ENCODE measurements at places on chromosomes 11 and 22.
A peak's percentile ranks its signal among the peaks of the same experiment; 100 is the strongest.

DNA sequence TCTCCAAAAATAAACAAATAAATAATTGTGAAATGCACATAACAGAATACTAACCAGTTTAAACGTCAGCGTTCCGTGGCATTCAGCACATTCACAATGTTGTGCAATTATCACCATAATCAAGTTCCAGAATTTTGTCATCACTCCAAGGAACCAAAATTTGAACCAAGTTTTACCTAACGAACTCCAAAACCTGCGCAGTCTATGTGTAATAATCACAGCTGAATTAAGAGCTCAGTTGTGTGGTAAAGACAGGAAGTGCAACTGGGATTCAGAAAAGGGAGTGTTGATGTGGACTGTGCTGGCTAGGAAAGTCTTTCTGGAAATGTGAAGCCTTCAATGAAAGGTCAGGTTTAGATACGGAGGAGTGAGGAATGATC lies 5.4 kb upstream of the MCAM start:
- peak overlapping the region; percentile 79 for H3K27ac ChIP-seq
- H3K27me3 ChIP-seq = peaks cover 48% of the 10 kb centered on the region
- peaks cover 41% of the 10 kb centered on the region for H3K4me1 ChIP-seq
- no peaks in the 10 kb centered on the region for H3K36me3 ChIP-seq
- DNase-seq = no peak

DNA sequence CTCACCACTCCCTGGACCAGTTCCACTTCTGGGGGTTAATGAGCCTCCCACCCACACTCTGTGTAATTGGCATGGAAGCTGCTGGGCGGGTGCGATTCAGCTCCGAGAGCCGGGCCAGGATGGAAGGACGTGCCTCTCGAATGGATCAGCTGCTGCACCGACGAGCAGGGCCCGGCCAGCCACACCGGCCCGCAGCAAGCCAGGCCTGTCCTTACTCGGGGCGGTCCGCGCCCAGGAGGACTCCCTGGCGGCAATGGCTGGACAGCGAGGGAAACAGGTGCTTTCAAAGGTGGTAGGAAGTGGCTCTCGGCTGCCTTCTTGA lies 4.3 kb upstream of the SHISAL1 start:
- DNase-seq = no peak
- no peaks in the 10 kb centered on the region for H3K27me3 ChIP-seq

- no peaks in the 10 kb centered on the region for H3K36me3 ChIP-seq
- H3K4me3 ChIP-seq = no peak overlapping the region
- no peak for DNase-seq
- H3K27me3 ChIP-seq = no peaks in the 10 kb centered on the region
- H3K4me1 ChIP-seq = no peaks in the 10 kb centered on the region
Measured at GRCh38 chr11:134479206-134480135, 67.4 kb upstream of the B3GAT1 start.

DNA sequence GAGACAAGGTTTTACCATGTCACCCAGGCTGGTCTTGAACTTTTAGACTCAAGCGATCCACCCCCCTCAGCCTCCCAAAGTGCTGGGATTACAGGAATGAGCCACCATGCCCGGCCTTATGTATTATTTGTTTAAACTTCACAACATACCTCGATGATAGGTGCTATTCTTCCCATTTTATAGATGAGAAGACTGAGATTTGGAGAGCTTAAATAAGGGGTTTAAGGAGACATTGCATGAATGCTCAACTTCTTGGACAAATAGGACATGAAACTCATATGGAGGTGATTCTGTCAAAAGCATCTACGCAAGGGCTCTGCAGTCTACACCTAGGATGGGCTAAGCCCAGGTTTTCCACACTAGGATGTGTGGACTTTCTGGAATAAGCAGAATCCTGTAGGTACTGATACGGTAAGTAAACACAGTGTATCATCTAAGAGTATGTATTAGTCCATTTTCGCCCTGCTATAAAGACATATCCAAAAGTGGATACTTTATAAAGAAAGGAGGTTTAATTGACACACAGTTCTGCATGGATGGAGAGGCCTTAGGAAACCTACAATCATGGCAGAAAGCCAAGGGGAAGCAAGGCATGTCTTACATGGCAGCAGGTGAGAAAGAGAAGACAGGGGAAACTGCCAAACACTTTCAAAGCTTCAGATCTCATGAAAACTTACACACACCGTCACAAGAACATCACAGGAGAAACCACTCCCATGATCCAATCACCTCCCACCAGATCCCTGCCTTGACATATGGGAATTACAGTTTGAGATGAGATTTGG lies 62.8 kb upstream of the CAPRIN1 start:
- no peaks in the 10 kb centered on the region for H3K27me3 ChIP-seq
- no peak overlapping the region for H3K4me3 ChIP-seq
- H3K27ac ChIP-seq = no peak overlapping the region
- H3K36me3 ChIP-seq = no peaks in the 10 kb centered on the region
- H3K4me1 ChIP-seq = no peaks in the 10 kb centered on the region

DNA sequence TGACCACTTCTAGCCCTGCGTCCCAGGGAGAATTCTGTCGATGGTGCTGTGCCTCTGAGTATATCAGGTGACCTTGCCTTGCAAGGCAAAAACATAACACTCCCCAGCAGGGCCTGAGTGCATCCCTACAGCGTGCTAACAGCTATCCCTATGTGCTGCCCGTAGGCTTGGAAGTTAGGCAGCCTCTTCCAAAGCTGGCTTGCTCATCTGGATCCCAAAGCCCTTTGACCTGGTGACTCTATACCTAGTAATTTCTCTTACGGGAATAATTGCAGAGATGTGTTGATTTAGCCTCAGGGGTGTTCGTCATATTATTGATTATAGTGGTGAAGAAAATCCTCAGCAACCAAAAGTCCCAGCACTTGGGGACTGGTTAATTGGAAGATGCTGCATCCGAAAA lies 32.6 kb upstream of the CRYBB3 start:
- H3K4me3 ChIP-seq = no peak overlapping the region
- peaks cover 9% of the 10 kb centered on the region for H3K36me3 ChIP-seq

- H3K27ac ChIP-seq = no peak overlapping the region
- H3K27me3 ChIP-seq = no peaks in the 10 kb centered on the region
- no peaks in the 10 kb centered on the region for H3K36me3 ChIP-seq
- DNase-seq = peak; percentile 31
- no peaks in the 10 kb centered on the region for H3K4me1 ChIP-seq
- H3K4me3 ChIP-seq = no peak overlapping the region
Measured at GRCh38 chr11:19829109-19829837, 116.6 kb downstream of the NAV2 start.

DNA sequence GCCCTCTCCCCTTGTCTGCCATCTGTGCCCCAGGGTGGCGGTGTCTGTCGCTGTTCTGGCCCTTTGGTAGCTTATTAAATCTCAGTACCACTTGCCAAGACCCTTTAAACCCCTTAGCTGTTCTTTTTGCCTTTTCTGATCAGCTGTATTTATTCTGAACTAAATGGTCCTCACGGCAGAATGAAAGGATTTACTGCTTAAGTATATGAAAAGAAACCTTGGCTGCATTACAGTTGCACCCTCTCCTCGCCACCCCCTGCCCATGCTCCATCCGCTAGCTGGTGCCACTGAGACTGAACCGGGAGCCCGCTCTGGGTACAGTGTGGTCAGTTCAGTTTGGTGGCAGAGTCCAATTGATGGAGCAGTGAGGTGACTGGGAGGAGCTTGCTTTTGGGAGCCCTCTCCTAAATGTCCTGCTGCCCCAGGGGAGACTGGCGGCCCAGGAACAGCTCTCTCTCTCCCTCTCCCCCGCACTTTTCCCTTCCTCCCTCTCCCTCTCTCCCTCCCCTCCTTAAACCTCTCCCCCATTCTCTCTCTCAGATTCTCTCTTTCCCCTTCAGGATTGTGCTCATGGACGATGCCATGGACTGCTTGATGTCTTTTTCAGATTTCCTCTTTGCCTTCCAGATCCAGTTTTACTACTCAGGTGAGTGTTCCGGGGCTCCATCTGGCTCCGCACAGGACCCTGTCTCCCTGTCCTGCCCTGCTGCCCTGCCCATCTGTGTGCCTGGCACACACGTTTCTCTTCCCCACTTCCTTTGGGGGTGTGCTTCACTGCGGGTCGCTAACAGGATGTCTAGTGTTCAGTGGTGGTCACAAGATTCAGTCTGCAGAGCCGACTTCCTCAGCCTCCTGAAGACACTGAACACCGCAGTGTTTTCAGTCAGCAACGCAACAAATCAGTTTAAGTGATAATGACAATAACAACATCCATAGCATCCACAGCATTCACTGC lies 21.8 kb downstream of the ARFGAP2 start:
- no peak overlapping the region for H3K27ac ChIP-seq
- H3K4me1 ChIP-seq = no peaks in the 10 kb centered on the region
- H3K36me3 ChIP-seq = peaks cover 3% of the 10 kb centered on the region
- no peak overlapping the region for H3K4me3 ChIP-seq
- H3K27me3 ChIP-seq = no peaks in the 10 kb centered on the region
- DNase-seq = no peak

DNA sequence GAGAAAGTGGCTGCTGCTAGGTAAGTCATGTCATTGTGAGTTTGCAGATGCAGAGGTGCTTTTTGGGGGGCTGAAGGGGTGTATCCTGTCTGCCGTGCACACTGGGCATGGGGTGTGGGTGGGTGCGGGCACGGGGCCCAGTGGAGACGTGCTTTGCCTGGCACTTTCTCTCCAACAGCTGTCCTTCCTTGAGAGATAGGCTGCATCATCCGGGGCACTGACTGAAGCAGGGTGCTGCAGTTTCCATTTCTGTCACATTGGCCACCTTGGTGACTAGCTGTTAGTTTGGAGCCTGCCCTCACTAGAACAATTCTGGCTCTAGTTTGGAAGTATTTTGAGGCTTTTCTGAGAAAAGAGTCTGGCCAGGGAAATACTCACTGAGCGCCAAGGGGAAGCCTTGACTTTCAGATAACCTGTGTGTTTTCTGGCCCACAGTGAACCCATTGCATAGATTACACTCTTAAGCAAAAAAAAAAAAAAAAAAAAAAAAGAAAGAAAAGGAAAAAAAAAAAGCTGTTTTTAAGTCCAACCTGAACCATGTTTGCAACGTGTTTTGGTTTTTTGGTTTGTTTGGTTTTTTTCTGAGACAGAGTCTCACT lies 219.2 kb downstream of the NAV2 start:
- peaks cover 13% of the 10 kb centered on the region for H3K36me3 ChIP-seq
- H3K27ac ChIP-seq = peak overlapping the region; percentile 33
- no peaks in the 10 kb centered on the region for H3K4me1 ChIP-seq
- H3K27me3 ChIP-seq = no peaks in the 10 kb centered on the region
- no peak overlapping the region for H3K4me3 ChIP-seq
- DNase-seq = no peak

- H3K4me1 ChIP-seq = peaks cover 30% of the 10 kb centered on the region
- H3K4me3 ChIP-seq = peak overlapping the region; percentile 89
- DNase-seq = peak; percentile 79
- H3K27me3 ChIP-seq = no peaks in the 10 kb centered on the region
Measured at GRCh38 chr11:64916040-64916774, 802 bp downstream of the ATG2A start.

GRCh38 chr22:44531487-44531886 lies 33.5 kb upstream of the RTL6 start:
- H3K27me3 ChIP-seq = no peaks in the 10 kb centered on the region
- no peak overlapping the region for H3K27ac ChIP-seq
- H3K4me3 ChIP-seq = no peak overlapping the region
- H3K4me1 ChIP-seq = no peaks in the 10 kb centered on the region

DNA sequence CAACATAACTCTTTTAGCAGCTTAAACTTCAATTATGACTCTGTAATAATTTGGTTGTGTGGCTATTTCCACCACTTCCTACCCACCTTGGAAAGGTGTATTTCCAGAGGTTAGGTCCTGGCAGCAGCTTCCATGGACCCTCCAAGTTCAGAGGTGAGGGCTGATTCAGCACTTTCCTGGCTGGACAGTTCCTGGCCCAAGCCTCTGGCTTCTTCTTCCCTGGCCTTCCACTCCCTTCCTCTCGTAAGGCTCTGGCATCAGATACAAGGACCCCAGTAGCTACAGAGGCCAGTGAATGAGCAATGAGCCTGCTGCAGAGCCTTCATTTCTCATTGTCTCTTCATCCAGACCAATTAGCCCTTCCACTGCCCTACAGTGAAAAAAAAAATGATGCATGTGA lies 98.1 kb upstream of the KIRREL3 start:
- no peak overlapping the region for H3K4me3 ChIP-seq
- H3K36me3 ChIP-seq = no peaks in the 10 kb centered on the region
- DNase-seq = no peak
- no peak overlapping the region for H3K27ac ChIP-seq
- H3K27me3 ChIP-seq = no peaks in the 10 kb centered on the region

DNA sequence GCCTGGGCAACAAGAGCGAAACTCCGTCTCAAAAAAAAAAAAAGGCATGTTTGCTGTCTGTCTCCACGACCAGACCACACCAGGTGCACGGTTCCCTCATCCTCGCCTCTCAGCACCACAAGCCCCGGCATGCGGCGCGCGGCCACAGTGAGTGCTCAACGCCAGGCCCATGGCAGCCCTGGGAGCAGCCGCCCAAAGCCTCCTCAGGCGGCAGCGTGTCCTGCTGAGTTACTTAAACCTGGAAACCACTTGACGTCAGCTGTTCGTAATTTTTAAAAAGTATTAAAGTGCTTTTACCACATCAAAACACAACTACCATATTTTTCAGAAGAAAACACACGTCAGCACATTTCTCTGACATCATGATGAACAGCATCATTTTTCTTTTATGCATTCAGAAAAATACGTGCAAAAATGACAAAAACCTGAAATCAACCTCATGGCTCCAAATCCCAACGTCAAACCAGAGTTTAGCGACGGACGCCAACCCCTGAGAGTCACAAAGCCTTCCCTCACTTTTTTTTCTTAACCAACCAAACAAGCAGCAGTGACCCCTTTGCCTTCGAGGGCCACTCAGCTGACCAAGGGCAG lies 2.1 kb downstream of the DEAF1 start:
- H3K27me3 ChIP-seq = no peaks in the 10 kb centered on the region
- no peak overlapping the region for H3K27ac ChIP-seq
- H3K36me3 ChIP-seq = peaks cover 26% of the 10 kb centered on the region
- no peak overlapping the region for H3K4me3 ChIP-seq
- DNase-seq = no peak

GRCh38 chr11:6895010-6895409 lies 2.7 kb upstream of the OR2D2 start:
- DNase-seq = no peak
- H3K27ac ChIP-seq = no peak overlapping the region
- no peak overlapping the region for H3K4me3 ChIP-seq
- no peaks in the 10 kb centered on the region for H3K4me1 ChIP-seq
- no peaks in the 10 kb centered on the region for H3K27me3 ChIP-seq

- H3K4me1 ChIP-seq = no peaks in the 10 kb centered on the region
Measured at GRCh38 chr22:45889539-45890350, 87.2 kb downstream of the WNT7B start.

DNA sequence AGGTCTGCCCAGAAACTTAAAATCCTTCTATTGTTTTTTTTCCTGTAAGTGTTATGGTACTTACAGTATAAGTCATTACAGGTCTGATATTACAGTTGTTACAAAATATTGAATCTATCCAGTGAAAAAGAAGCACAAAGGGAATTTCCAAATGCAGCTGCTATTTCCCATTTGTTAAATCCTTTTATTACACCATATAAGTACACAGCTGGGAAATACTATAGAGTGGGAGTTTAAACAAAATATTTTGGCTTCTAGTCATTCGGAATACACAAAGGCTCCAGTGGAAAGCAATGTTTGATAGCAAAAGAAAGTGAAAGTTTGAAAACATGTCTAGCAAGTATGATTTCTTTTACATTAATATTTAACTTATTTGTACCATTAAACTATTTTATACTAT lies 18.0 kb downstream of the SOX6 start:
- H3K4me3 ChIP-seq = no peak overlapping the region
- no peak overlapping the region for H3K27ac ChIP-seq
- H3K27me3 ChIP-seq = no peaks in the 10 kb centered on the region
- no peaks in the 10 kb centered on the region for H3K4me1 ChIP-seq
- DNase-seq = no peak

- no peak overlapping the region for H3K27ac ChIP-seq
- H3K4me3 ChIP-seq = no peak overlapping the region
- H3K4me1 ChIP-seq = no peaks in the 10 kb centered on the region
- DNase-seq = no peak
Measured at GRCh38 chr11:71482746-71483364, 29.9 kb downstream of the NADSYN1 start.

All from left lung (tissue), 14 donors.